ENCODE measurements at places on chromosomes 1 and 21. TPM values are rescaled to one million over a fixed set of nuclear protein-coding genes. Genes with fewer than 3 reads are reported as not detected.

MTARC1 gene
- polyA plus RNA-seq, result 0.59 TPM

CDA gene
- polyA plus RNA-seq, result not detected

ZBTB8B gene
- polyA plus RNA-seq, result not detected

ZBED6 gene
- polyA plus RNA-seq, result 1.1 TPM

PTGFRN gene
- polyA plus RNA-seq, result not detected

ZNF593 gene
- polyA plus RNA-seq, result 26.0 TPM

ARHGAP29 gene
- not detected for polyA plus RNA-seq

APCS gene
- not detected for polyA plus RNA-seq

COL8A2 gene
- 0.07 TPM for polyA plus RNA-seq

FMOD gene
- polyA plus RNA-seq, result not detected

TRIM33 gene
- 32.2 TPM for polyA plus RNA-seq

KCNN3 gene
- polyA plus RNA-seq, result not detected

MTR gene
- polyA plus RNA-seq, result 18.3 TPM

TNFRSF1B gene
- 21.8 TPM for polyA plus RNA-seq

PARS2 gene
- polyA plus RNA-seq, result 1.0 TPM

VCAM1 gene
- polyA plus RNA-seq, result not detected

COL11A1 gene
- polyA plus RNA-seq, result not detected

HHAT gene
- 0.74 TPM for polyA plus RNA-seq

DSCAM gene
- not detected for polyA plus RNA-seq

UBXN10 gene
- 0.30 TPM for polyA plus RNA-seq

CACNA1S gene
- polyA plus RNA-seq, result not detected

FALEC gene
- 0.38 TPM for polyA plus RNA-seq

RUNX3 gene
- 64.0 TPM for polyA plus RNA-seq

PDC gene
- polyA plus RNA-seq, result not detected

HPCAL4 gene
- polyA plus RNA-seq, result 2.1 TPM

PSMD4 gene
- polyA plus RNA-seq, result 220 TPM

C1orf56 gene
- polyA plus RNA-seq, result 5.2 TPM

STUM gene
- not detected for polyA plus RNA-seq

SH2D5 gene
- polyA plus RNA-seq, result not detected

PDPN gene
- polyA plus RNA-seq, result not detected

MYOM3 gene
- polyA plus RNA-seq, result not detected

CFHR5 gene
- polyA plus RNA-seq, result not detected

ETV3L gene
- not detected for polyA plus RNA-seq

DNAH14 gene
- polyA plus RNA-seq, result not detected

MTX1 gene
- polyA plus RNA-seq, result 45.8 TPM

CNN3 gene
- 19.3 TPM for polyA plus RNA-seq

LRRC3 gene
- 0.32 TPM for polyA plus RNA-seq

INSRR gene
- polyA plus RNA-seq, result not detected

AMY1A gene
- polyA plus RNA-seq, result not detected

ITGB3BP gene
- polyA plus RNA-seq, result 30.1 TPM

Data from naive thymus-derived CD8-positive, alpha-beta T cell (primary cell).